Ascending aorta (tissue), 2 donors: ENCODE measurements at places on chromosomes 6 and 20.

DNA sequence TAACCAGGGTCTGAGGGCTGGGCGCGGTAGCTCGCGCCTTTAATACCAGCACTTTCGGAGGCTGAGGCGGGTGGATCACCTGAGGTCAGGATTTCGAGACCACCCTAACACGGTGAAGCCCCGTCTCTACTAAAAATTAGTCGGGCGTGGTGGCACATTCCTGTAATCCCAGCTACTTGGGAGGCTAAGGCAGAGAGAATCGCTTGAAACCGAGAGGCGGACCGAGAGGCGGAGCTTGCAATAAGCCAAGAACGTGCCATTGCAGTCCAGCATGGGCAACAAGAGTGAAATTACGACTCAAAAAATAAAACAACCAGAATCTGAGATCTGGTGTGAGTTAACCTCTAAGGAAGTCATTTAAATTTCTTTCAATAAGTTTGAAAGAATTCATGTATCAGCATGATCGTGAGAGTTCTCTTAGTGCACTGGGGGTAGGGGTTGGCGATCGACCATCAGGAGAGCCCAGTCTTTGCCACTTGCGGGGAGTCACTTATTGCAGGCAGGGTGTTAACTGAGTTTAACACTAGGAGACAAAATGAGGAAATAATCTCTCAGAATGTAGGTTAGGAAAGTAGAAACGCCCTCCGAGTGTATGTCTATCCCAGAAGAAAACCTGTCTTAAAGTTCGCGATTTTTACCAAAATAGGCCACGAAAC is 206.5 kb upstream of the ZNF184 start:
- DNase-seq = no peak

GRCh38 chr6:3911130-3911529 is 62.0 kb downstream of the FAM50B start:
- DNase-seq = peak; percentile 56

DNA sequence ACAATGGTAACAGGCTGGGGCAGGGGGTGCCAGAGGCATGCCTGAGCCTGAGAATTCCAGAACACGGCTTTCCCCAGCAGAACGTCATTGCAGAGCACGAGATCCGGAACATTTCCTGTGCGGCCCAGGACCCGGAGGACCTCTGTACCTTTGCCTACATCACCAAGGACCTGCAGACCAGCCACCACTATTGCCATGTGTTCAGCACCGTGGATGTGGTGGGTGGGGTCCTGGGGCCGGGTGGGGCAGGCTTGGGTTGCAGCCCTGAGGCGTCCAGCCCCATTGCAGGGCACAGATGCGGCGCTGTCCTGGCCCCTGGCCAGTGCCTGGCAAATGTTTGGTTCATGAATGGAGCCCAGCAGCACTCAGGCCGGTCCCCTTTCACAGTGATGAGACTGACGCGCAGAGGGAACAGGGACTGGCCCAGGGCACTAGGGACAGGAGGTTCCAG is 57.1 kb downstream of the TCP11 start:
- peak; percentile 62 for DNase-seq

GRCh38 chr6:81252231-81252630 is 500.2 kb downstream of the TENT5A start:
- DNase-seq = no peak

DNA sequence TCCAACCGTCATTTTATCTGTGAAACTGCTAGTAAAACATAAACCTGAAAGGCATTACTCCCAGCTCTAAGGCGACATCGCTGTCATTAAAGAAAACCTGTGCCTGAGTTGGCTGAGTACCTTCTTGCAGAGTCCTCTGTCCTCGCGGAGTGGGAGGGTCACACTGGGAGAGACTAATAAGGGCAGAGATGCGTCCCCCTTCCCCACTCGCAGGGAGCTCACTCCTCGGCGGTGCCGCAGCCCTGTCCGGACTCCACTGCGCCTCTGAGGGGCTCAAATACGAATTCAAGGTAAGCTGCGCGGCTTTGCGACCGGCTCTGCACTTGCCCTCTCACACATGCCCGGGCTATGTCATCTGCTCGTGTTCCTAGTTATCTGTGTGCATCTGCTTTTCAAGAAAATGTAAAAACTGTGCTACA is at the start of gene COL19A1:
Gene COL19A1, plus strand, starts transcription at position 206 of the 419 bp plus-strand sequence. CDS start 13,012 bp downstream, outside the sequence.
- no peak for DNase-seq
